Brain microvascular endothelial cell (primary cell): ENCODE measurements at places on chromosomes 12 and 14.

DNA sequence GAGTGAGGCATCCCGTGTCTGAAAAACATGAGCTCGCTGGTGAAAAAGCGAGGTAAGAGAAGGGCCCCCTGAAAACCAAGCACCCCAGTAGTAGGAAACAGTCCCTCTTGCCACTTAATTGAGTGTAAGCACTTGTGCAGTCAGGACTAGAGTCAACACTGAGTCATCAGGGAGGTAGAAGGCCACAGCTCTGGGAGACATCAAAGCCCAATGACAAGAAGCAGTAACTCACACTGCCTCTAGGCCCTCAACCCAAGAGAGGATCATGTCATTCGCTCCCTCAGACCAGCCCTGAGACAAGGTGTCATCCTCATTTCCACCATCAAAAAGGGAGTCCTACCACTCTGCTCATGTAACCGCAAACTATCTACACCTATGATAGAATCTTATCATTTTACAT, 17.8 kb downstream of the POMT2 start:
- peak; percentile 67 for DNase-seq

DNA sequence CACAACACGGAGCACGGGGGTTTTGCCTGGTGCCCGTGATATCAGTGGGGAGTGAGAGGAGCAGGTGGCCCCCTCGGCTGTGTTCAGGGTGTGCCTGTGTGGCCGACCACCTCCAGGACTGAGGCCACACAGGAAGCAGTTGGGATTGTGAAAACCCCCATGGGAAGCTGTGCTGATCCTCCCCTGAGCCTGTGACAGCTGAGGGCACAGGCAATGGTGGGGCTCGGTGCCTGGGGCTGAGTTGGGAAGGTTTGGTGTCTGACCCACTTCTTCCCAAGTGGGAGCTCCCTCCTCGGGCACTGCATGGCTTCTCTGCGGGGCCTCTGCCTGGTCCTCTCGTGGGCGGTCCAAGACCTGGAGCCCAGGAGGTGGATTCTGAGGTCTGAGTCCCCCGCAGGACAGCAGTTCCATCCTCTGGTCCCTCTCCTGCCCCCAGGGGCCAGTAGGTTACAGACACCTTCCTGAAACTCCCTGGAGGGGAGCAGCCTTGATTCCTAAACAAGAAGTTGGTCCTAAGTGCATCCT, 17.9 kb downstream of the PACS2 start:
- DNase-seq = no peak

GRCh38 chr12:124632519-124632984, 65.1 kb upstream of the NCOR2 start:
- DNase-seq = no peak

GRCh38 chr12:109720152-109720856, 6.7 kb downstream of the FAM222A start:
- no peak for DNase-seq

DNA sequence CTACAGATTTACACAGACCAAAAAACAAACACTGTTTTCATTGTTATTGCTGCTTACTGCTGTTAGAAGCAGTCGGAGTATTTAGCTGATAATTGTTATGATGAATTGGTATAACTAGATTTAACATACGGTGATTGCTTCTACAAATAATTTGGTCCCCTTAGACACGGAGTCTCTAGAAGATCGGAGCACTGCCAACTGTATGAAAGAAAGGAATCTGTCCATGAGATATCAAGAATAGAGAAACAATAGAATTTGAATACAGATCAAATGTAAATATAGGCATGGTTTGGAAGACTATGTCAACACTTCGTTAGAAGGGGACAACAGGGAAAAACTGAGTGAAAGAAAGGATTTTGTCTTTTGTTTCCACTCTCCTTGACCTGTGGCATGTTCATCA, 110.9 kb downstream of the PPP2R5E start:
- DNase-seq = no peak

DNA sequence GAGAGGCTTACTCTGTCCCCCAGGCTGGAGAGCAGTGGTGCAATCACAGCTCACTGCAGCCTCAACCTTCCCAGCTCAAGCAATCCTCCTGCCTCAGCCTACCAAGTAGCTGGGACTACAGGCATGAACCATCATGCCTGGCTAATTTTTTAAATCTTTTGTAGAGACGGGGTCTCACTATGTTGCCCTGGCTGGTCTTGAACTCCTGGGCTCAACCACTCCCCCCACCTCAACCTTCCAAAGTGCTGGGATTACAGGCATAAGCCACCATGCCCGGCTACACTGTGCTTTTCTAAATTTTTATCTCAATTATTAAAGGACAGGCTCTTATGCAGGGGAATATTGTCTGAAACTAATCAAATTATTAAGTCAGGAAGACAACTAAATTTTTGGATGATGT, 44.6 kb downstream of the EML1 start:
- DNase-seq = no peak
